Foreskin keratinocyte (primary cell): ENCODE measurements at places on chromosomes 3 and 15. TPM values are rescaled to one million over a fixed set of nuclear protein-coding genes. Genes with fewer than 3 reads are reported as not detected.

DNA sequence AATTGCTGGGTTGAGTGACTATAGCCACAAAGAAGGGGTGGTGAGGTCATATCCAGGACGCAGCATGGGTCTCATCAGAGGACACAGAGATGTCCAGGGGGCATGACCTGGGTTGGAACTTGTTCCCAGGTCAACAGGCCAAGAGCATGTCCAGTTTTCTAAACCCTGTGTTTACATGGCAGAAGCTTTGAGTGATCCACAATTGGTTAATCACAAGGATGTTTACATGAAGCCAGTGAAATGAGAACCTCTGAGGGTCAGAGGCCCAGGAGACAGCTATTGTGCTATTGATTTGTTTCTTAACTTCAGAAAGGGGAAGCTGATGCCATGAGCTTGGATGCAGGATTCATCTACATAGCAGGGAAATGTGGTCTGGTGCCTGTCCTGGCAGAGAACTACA lies 42.2 kb upstream of the TOPBP1 start:
- DNase-seq, result no peak

DNA sequence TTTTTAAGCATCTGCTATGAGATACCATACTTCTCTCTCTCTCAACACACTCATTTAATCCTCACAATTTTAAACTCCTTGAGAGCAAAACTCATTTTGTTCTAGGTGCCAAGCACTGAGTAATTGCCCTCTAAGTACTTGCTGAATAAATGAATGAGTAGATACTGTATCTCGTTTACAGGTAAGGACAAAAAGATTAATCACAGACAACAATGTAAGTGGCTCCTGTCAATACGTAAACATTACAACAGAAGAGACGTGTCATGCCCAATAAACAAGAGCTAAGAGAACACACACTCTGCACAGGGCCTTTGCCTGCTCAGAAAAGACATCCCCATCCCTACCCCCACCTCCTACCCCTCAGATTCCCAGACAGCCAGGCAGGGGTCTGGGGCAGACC lies 59.8 kb downstream of the CHSY1 start:
- DNase-seq, result no peak

DNA sequence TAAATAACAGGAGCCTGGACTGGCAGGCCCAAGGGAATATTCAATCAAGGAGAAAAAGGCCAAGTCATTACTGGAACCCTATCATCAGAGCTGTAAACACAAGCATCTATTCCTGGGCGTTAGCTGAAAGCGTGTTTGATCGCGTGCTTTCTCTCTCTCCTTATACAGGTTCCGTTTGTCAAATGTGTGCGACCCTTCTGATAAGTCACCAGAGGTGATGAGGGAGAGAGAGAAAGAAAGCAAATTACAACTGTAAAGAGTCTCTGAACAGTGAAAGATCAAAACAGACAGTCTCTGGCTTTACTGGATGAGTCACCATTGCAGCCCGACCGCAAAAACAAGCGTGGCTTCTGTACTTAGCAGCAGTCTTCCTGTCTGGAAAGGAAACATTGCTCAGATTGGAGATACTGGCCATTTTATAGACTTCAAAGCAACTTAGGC lies 39.5 kb upstream of the TPRG1 start:
- peak; percentile 57 for DNase-seq

DNA sequence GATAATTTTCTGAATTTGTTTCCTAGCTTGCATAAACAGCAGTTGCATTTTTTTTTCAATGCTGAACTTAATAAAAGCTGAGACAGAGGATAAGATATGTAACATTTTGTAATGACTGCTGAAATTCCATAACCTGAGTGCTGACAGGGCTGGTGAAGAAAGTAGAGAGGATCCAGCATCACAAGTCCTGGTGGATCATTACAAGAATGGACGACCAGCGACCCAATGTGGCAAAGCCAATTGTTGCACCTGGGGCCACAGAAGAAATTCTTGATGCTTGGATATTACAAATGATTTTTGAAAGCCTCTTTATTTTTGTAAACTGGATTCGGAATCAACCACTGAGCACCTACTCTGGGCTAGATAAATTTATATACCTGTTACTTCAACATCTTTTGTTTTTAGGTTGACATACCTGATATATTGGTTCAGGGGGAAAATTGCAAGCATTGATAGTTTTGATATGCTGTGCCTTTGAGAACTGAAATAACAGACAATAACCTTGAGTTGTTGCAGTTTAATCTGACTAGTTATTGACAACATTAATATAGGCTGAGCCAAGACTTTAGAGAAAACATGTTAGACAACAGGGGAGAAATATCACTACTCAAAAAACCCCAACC lies 3.9 kb upstream of the ACTL6A start:
- peak; percentile 39 for DNase-seq

Gene ITIH4
- total RNA-seq, result 0.18 and 0.95 TPM in 2 replicates

DNA sequence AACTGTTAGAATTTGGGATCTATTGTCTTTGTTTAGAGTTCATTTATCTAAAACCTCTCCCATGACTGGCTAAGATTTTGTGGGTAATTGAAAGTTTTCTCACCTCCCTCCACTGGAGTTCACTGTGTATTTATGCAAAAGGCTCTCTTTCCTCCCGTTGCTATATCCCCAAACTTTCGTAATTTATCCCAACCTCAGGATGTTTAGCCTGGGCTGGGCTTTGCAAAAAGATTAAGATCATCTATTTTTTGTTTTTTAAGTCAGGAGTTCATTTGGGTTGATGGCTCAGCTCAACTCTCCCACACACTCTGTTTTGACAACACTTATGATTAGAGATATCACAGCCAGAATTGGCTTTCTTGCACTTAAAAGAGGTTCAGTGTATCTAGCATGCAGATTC lies 27.0 kb downstream of the SUCNR1 start:
- DNase-seq, result no peak

DNA sequence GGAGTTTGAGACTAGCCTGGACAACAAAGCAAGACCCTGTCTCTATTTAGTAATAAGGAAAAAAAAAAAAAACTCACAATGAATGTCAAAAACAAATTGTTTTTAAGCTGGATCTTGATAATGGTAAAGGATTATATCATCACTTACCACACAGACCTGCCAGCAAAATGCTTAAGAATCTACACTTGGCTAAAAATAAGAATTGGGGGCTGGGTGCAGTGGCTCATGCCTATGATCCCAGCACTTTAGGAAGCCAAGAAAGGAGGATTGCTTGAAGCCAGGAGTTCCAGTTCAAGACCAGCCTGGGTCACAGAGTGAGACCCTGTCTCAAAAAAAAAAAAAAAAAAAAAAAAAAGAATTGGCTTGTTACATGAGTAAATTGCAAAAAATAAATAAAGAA lies 31.0 kb downstream of the ACAP2 start:
- DNase-seq, result no peak

GRCh38 chr3:95334461-95334860 lies 1271.6 kb downstream of the NSUN3 start:
- no peak for DNase-seq
